CD4-positive, CD25-positive, alpha-beta regulatory T cell (primary cell): ENCODE measurements at places on chromosomes 5 and 9.

DNA sequence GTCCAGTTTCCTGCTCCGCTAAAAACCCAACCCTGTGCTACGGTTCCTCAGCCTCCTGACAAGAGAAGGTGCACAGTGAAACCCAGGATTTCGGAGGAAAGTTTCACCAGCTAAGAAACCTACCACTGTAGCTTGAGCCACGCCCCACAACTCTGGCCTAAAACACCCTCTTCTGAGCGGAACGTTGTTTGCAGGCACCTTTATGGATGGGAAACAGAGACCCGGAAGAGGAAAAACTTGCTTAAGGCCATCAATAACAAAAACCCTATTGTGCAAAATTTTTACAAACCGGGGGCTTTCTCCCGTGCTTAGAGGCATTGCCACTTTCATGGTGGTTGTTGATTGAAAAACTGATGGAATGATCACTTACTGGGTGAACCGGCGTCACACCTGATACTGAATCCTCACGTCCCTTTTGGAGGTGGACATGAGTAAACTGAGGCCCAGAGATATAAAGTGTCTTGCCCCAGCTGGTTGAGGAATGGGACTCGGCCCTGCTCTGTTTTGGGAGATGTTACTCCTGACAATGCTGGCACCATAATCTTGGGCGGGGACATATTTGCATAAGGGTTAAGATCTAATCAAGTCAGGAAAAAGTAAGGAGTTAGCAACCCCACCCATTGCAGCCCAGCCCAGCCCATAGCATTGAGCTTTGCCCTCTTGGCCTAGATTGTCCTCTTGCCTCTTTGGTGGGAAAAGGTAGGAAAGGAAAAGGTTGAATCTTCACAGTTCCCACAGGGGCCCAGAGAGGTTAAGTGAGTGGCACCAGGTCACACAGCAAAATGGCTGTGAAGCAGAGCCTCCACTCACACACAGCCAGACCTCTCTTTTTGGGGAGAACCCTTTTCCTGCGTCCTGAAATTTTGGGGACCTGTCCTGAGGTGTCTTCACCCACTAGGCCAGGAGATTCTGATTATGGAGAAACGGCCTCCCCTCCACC, 23.2 kb upstream of the PTGS1 start:
- peaks cover 17% of the 10 kb centered on the region for H3K27me3 ChIP-seq
- no peaks in the 10 kb centered on the region for H3K36me3 ChIP-seq
- no peak overlapping the region for H3K27ac ChIP-seq
- H3K4me3 ChIP-seq, result no peak overlapping the region
- peaks cover 8% of the 10 kb centered on the region for H3K4me1 ChIP-seq

DNA sequence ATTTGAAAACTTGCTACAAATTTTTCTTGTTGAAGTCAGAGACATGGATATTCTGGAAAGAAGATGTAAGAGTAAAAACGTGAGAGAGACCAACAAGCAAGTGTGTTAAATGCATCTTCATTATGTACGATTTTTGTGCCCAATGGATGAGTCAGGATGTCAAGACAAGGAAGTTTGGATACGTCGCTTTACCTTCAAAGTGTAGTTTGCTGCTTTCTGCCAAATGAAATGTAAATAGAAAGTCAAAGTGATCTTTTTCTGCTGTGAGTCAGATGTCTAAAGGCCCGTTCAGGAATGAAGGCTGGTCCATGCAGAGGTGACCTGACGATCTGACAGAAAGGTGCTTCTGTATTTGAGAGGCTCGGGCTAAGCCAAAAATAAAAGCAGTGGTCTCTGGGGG, 273.1 kb upstream of the PIK3R1 start:
- DNase-seq, result no peak
- no peaks in the 10 kb centered on the region for H3K27me3 ChIP-seq
- no peaks in the 10 kb centered on the region for H3K4me1 ChIP-seq
- no peaks in the 10 kb centered on the region for H3K36me3 ChIP-seq
- no peak overlapping the region for H3K4me3 ChIP-seq

DNA sequence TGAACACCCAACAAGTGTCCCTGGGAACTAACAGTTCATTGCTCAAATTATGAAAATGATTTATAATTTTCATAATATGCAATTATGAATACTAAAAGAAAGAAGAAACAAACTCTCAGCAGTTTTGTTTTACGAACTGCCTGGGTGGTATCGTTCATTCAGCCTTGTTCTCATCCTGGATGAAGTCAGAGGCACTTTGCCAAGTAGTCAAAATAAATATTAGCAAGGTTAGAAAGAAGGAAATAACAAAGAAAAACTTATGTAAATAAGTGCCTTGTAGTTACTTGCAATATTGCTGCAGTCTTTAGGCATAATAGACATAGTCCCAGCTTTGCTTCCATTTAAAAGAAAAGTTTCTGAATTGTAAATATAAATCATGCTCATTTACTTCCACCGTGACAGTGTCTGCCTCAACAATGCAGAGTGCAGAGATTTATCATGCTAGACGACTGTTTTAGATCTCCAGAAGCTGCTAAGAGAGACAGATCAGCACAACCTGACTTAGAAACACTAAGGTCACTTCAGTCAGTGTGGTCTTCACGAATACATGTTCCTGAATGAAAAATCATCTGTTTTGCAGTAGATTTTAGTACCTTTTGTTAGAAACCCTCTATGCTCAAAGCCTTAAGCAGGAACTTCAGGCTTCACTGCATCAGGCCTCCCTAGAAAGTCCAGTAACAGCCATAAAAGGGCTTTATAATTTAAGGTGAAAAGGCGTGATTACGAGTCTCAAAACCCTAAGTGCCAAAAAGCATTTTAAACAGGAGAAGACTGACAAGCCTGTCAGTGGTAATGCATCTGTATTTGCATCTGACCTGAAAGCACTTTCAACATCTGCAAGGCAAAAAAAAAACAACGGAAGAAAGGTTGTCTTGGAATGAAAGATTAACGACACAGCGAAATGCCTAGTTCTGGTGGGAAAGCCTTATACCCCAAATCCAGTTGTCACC, 92.1 kb downstream of the TMEM167A start:
- H3K27me3 ChIP-seq, result no peaks in the 10 kb centered on the region
- no peak overlapping the region for H3K27ac ChIP-seq
- no peaks in the 10 kb centered on the region for H3K4me1 ChIP-seq
- H3K36me3 ChIP-seq, result no peaks in the 10 kb centered on the region
- no peak overlapping the region for H3K4me3 ChIP-seq

GRCh38 chr9:124321416-124321815, 63.7 kb downstream of the NEK6 start:
- no peaks in the 10 kb centered on the region for H3K4me1 ChIP-seq
- peaks cover 3% of the 10 kb centered on the region for H3K36me3 ChIP-seq
- H3K27ac ChIP-seq, result no peak overlapping the region
- H3K4me3 ChIP-seq, result no peak overlapping the region
- no peaks in the 10 kb centered on the region for H3K27me3 ChIP-seq

DNA sequence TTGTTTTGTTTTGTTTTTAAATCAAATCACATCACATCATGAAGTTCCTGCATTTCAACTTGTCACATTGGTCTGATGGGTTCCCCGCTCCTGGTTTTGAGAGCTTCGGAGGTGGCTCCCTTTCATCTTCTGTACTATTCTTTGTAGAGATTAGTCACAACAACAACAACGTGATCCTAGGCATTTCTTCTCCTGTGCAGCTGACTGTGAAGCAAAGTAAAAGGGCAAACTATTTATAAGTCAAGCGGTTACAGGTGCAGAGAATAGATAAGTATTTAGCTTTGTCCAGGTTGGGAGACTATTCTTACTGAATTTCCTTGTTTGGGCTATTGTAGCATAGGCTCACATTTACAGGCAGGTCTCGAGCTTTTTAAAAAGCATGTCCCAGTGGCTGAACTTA, 197.7 kb upstream of the CDKN2B start:
- H3K36me3 ChIP-seq, result no peaks in the 10 kb centered on the region
- peaks cover 1% of the 10 kb centered on the region for H3K27me3 ChIP-seq
- H3K4me1 ChIP-seq, result peaks cover 15% of the 10 kb centered on the region
- DNase-seq, result no peak

- H3K4me1 ChIP-seq, result peaks cover 25% of the 10 kb centered on the region
- no peak for DNase-seq
- peak overlapping the region; percentile 90 for H3K4me3 ChIP-seq
Measured at GRCh38 chr5:131513780-131514179, 121.2 kb downstream of the RAPGEF6 start.

GRCh38 chr5:73539730-73540129, 25.7 kb downstream of the ANKRA2 start:
- H3K27ac ChIP-seq, result no peak overlapping the region
- H3K36me3 ChIP-seq, result no peaks in the 10 kb centered on the region
- DNase-seq, result no peak

GRCh38 chr5:163614787-163615186, 109.4 kb downstream of the MAT2B start:
- no peaks in the 10 kb centered on the region for H3K4me1 ChIP-seq
- no peak overlapping the region for H3K4me3 ChIP-seq
- no peaks in the 10 kb centered on the region for H3K27me3 ChIP-seq
- no peak for DNase-seq
- H3K27ac ChIP-seq, result no peak overlapping the region

- H3K4me3 ChIP-seq, result no peak overlapping the region
- DNase-seq, result no peak
- no peaks in the 10 kb centered on the region for H3K27me3 ChIP-seq
- peaks cover 14% of the 10 kb centered on the region for H3K4me1 ChIP-seq
- H3K36me3 ChIP-seq, result no peaks in the 10 kb centered on the region
Measured at GRCh38 chr9:38389313-38389712, 3.2 kb upstream of the ALDH1B1 start.

- H3K4me3 ChIP-seq, result no peak overlapping the region
- H3K27ac ChIP-seq, result no peak overlapping the region
- H3K36me3 ChIP-seq, result no peaks in the 10 kb centered on the region
- no peaks in the 10 kb centered on the region for H3K27me3 ChIP-seq
Measured at GRCh38 chr9:96084331-96084734, 208.8 kb downstream of the ERCC6L2 start.

- DNase-seq, result peak; percentile 73
- H3K4me3 ChIP-seq, result peak overlapping the region; percentile 98
- no peak overlapping the region for H3K27ac ChIP-seq
- H3K4me1 ChIP-seq, result peaks cover 39% of the 10 kb centered on the region
Measured at GRCh38 chr9:19232823-19233194, 2.3 kb downstream of the DENND4C start.

GRCh38 chr9:68558545-68558944, 17.9 kb upstream of the TMEM252 start:
- no peaks in the 10 kb centered on the region for H3K36me3 ChIP-seq
- no peak overlapping the region for H3K27ac ChIP-seq
- no peak overlapping the region for H3K4me3 ChIP-seq
- peaks cover 13% of the 10 kb centered on the region for H3K27me3 ChIP-seq

- no peaks in the 10 kb centered on the region for H3K27me3 ChIP-seq
- no peak for DNase-seq
- H3K36me3 ChIP-seq, result no peaks in the 10 kb centered on the region
- H3K27ac ChIP-seq, result no peak overlapping the region
- H3K4me3 ChIP-seq, result no peak overlapping the region
Measured at GRCh38 chr9:126495411-126496180, 118.1 kb upstream of the LMX1B start.

GRCh38 chr5:12636209-12636608, 732.0 kb upstream of the CTNND2 start:
- no peak overlapping the region for H3K4me3 ChIP-seq
- H3K4me1 ChIP-seq, result no peaks in the 10 kb centered on the region
- no peak for DNase-seq
- no peak overlapping the region for H3K27ac ChIP-seq

GRCh38 chr9:136700959-136701667, 11.3 kb upstream of the DIPK1B start:
- no peak overlapping the region for H3K27ac ChIP-seq
- no peaks in the 10 kb centered on the region for H3K27me3 ChIP-seq
- H3K36me3 ChIP-seq, result no peaks in the 10 kb centered on the region
- H3K4me3 ChIP-seq, result peak overlapping the region; percentile 47
- peaks cover 15% of the 10 kb centered on the region for H3K4me1 ChIP-seq
- peak; percentile 48 for DNase-seq

DNA sequence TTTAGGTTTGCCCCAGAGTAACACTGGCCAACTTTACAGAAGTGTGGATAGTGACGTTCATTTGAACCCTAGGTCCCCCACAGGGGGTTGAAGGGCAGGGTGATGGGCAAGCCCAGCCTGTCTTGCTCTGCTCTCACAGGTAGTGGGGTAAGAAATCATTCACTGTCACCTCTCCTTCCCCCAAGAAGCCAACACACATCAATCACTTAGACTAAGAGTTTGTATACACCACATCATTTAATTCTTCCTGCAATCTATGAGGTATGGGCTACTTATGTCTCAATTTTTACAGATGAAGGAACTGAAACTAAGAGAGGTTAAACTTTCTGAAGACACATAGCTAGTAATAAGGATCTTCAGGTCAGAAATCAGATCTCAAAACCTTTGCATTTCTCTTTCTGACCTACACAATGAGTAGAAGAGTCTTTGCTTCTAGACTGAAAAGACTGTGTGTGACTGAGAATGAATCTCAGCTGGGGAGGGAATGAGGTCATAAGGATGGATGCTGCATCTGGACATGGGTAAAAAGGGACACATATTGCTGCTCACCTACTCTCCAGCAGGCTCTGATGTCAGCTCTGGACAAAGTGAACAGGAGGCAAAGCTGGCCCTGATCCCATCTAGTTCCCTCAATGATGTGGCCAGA, 81.0 kb upstream of the EQTN start:
- no peak overlapping the region for H3K4me3 ChIP-seq
- H3K27ac ChIP-seq, result no peak overlapping the region
- H3K27me3 ChIP-seq, result no peaks in the 10 kb centered on the region
- no peak for DNase-seq
- H3K36me3 ChIP-seq, result no peaks in the 10 kb centered on the region

DNA sequence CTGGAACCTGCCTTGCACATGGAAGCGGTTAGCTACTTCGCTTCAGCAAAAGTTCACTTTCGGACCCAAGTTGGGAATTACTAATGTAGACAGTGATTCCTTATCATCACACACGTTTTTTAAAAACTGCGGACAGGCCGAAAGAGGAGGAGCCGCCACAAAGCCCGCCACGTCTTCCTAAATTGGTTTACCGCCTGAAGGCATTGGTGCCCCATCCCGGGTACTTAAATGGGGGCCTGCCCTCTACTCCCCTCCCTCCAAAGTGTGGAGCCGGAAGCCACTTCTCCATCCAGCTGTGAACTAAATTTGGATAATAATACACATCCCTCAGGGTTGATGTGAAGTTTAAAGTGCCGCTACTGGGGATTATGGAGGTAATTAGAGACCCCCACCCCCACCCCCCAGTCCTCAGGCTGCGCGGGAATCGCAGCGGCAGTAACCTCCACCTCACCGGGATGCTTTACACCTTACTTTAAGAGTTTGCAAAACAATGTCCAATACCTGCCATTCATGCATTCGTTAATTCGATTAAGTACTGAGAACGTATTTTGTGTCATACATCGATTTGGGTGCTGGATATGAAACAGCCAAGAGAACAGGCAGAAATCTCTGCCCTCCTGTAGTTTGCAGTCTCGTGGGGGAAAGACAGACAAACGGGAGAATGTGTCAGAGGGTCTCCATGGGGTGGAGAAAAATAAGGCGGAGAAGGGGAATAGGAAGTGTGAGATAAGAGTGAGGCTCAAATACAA, 937 bp upstream of the MACROH2A1 start:
- no peak for DNase-seq
- H3K4me1 ChIP-seq, result peaks cover 27% of the 10 kb centered on the region
- no peak overlapping the region for H3K27ac ChIP-seq
- H3K4me3 ChIP-seq, result peak overlapping the region; percentile 53

DNA sequence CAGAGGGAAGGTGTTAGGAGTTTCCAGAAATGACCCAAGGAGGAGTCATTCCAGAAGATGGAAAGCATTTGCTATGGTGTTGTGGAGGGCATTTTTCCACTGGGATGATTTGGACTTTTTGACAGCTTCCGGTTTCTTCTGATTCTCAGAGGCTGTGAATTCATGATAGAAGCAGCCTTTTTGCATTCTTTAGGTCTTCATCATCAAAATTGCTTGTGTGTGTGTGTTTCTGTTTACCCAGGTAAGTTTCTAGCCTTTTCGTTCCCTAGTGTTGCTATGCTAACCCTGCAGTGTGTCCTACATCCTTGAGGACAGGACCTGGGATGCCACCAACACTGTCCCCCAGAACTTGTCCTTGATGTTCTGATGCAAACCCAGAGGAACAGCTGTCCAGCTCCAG, 19.6 kb downstream of the IRX1 start:
- H3K27me3 ChIP-seq, result no peaks in the 10 kb centered on the region
- no peaks in the 10 kb centered on the region for H3K36me3 ChIP-seq
- no peaks in the 10 kb centered on the region for H3K4me1 ChIP-seq
- H3K27ac ChIP-seq, result no peak overlapping the region
